HL-60 (cell line): ENCODE measurements at places on chromosomes 12 and 14.

DNA sequence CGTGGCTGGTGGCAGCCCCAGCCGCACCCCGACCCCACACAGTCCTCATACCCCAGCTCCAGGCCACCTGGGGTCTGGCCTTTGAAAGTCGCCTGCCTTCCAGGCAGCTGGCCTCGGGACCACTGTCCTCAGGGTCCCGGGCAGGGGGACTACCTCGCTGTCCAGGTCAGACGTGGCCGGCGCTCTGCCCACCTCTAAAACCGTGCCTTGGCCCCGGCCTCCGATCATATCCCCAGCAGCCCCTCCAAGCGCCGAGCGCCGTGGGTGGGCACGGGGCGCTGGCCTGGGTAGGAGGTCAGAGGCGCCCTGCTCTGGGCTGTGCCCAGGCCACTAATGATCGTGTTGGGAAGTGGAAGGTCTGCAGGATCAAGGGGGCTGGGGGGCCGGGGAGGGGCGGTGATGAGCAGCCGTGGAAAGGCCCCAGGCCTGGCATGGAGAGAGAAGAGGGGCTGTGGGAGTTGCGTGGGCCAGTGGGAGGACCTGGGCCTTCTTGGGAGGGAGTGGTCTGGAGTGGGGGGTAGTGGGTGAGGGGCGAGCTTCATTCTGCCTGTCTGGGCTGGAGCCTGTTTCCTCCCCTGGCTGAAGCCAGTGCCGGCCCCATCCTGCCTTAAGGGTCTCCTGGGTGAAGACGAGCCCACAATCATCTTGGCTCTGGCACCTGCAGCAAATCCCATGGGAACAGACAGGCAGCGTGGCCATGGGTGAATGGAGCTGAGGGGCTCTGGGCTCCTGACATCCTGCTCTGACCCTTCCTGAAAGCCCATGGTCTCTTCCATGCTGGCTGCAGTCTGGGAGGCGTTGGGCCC lies 4.9 kb downstream of the TMEM121 start:
- no peak for DNase-seq

GRCh38 chr12:78146365-78146772 lies 315.7 kb downstream of the NAV3 start:
- peak; percentile 2 for DNase-seq

- DNase-seq: no peak
Measured at GRCh38 chr12:65699251-65699650, 125.0 kb upstream of the HMGA2 start.

DNA sequence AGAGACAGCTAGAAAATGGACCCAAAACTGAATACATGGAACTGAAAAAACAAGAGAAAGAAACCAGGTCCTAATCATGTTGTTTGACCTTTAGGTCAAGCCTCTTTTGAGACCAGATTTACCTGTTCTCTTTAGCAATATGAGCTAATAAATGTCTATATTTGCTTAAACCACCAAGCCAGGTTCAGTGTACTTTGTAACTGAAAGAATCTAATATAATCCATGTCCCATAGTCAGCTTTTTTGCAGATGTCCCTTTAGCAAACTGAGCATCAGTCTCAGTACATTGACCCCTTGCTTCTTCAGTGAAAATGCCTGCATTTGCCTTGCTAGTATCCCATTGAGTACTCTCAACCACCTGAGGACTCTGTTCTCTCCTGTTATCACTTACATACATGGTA lies 61.7 kb downstream of the PLCZ1 start:
- DNase-seq: no peak

- DNase-seq: no peak
Measured at GRCh38 chr12:57549909-57550640, at the start of gene KIF5A. Gene KIF5A (plus strand): TSS chr12:57550044. CDS start chr12:57550272, 228 bp downstream.
